ENCODE measurements at places on chromosomes 5 and 9.

DNA sequence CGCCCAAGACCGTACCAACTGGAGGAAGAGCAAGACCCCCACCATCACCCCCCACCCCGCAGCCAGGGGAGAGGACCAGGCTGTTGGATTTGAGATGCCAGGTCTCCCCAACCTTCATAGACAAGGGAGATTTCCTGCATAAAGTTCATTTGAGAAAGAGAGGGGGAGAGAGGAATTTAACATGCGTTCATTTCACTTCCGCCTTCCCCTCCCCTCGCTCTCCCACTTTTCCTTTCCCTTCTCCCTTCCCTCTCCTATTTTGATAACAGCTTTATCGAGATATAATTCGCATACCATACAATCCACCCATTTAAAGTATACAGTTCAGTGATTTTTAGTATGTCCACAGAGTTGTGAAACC lies 4.2 kb upstream of the NKX2-5 start:
- peaks cover 99% of the 10 kb centered on the region for H3K27me3 ChIP-seq
- H3K36me3 ChIP-seq, result no peaks in the 10 kb centered on the region
- no peak for DNase-seq
- H3K4me3 ChIP-seq, result no peak overlapping the region
- no peaks in the 10 kb centered on the region for H3K4me1 ChIP-seq

GRCh38 chr9:8558176-8558575 lies 758.6 kb upstream of the DMAC1 start:
- H3K36me3 ChIP-seq, result no peaks in the 10 kb centered on the region
- no peaks in the 10 kb centered on the region for H3K27me3 ChIP-seq
- no peak overlapping the region for H3K4me3 ChIP-seq
- no peaks in the 10 kb centered on the region for H3K4me1 ChIP-seq
- no peak overlapping the region for H3K27ac ChIP-seq
- no peak for DNase-seq

DNA sequence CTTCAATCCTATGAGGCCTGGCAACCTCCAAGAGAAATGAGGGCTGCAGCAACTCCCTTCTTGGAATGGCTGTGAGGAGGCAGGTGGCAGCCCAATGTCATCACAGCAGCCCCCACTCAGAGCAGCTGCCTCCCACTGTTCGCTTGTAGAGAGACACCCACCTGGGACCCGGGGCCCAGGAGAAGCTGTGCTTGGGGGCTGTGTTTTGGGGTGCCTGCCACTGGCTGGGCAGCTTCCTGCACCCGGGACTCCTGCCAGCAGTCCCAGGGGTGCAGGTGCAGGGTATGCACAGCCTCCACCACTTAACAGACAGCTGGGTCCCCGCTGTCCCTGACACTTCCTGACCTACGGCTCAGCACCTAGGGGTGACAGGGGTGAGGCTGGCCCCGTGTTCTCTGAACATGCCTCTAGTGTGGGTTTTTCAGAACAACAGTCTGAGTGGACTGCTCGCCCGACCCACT lies 26.2 kb downstream of the NIPAL4 start:
- DNase-seq, result no peak
- peaks cover 29% of the 10 kb centered on the region for H3K36me3 ChIP-seq
- no peaks in the 10 kb centered on the region for H3K4me1 ChIP-seq

GRCh38 chr5:152400846-152401245 lies 4.2 kb downstream of the NMUR2 start:
- H3K27ac ChIP-seq, result no peak overlapping the region
- H3K4me1 ChIP-seq, result no peaks in the 10 kb centered on the region
- DNase-seq, result no peak
- no peaks in the 10 kb centered on the region for H3K36me3 ChIP-seq

GRCh38 chr5:137181667-137182066 lies 317.5 kb downstream of the SPOCK1 start:
- peaks cover 4% of the 10 kb centered on the region for H3K4me1 ChIP-seq
- H3K36me3 ChIP-seq, result no peaks in the 10 kb centered on the region
- no peak for DNase-seq
- H3K4me3 ChIP-seq, result no peak overlapping the region

GRCh38 chr5:40676613-40677343 lies 2.9 kb upstream of the PTGER4 start:
- peaks cover 50% of the 10 kb centered on the region for H3K4me1 ChIP-seq
- peak; percentile 89 for DNase-seq
- H3K36me3 ChIP-seq, result no peaks in the 10 kb centered on the region
- H3K4me3 ChIP-seq, result peak overlapping the region; percentile 1

GRCh38 chr5:132815454-132815853 lies 2.4 kb downstream of the SOWAHA start:
- H3K36me3 ChIP-seq, result no peaks in the 10 kb centered on the region
- H3K4me3 ChIP-seq, result no peak overlapping the region
- peaks cover 35% of the 10 kb centered on the region for H3K27me3 ChIP-seq
- DNase-seq, result peak; percentile 95
- peaks cover 19% of the 10 kb centered on the region for H3K4me1 ChIP-seq

- H3K27ac ChIP-seq, result no peak overlapping the region
- H3K36me3 ChIP-seq, result no peaks in the 10 kb centered on the region
- no peaks in the 10 kb centered on the region for H3K27me3 ChIP-seq
- no peaks in the 10 kb centered on the region for H3K4me1 ChIP-seq
Observed at GRCh38 chr5:91641730-91642350, 258.7 kb upstream of the ARRDC3 start.

- peak; percentile 91 for DNase-seq
- H3K36me3 ChIP-seq, result no peaks in the 10 kb centered on the region
- peaks cover 27% of the 10 kb centered on the region for H3K27me3 ChIP-seq
Observed at GRCh38 chr5:161546470-161547301, at the start of gene GABRB2. Gene GABRB2 (minus strand): TSS chr5:161546725. CDS start chr5:161546643, 82 bp downstream.

GRCh38 chr9:107007402-107007801 lies 144.4 kb downstream of the ZNF462 start:
- no peak overlapping the region for H3K4me3 ChIP-seq
- H3K27ac ChIP-seq, result no peak overlapping the region
- peaks cover 14% of the 10 kb centered on the region for H3K36me3 ChIP-seq
- H3K27me3 ChIP-seq, result no peaks in the 10 kb centered on the region

- no peak overlapping the region for H3K27ac ChIP-seq
- H3K4me3 ChIP-seq, result no peak overlapping the region
- H3K36me3 ChIP-seq, result no peaks in the 10 kb centered on the region
- no peak for DNase-seq
- H3K27me3 ChIP-seq, result no peaks in the 10 kb centered on the region
Observed at GRCh38 chr5:91225848-91226686, 157.1 kb downstream of the ARRDC3 start.

- peaks cover 29% of the 10 kb centered on the region for H3K4me1 ChIP-seq
- no peaks in the 10 kb centered on the region for H3K36me3 ChIP-seq
- no peak overlapping the region for H3K4me3 ChIP-seq
Observed at GRCh38 chr5:40481241-40481640, 198.5 kb upstream of the PTGER4 start.

DNA sequence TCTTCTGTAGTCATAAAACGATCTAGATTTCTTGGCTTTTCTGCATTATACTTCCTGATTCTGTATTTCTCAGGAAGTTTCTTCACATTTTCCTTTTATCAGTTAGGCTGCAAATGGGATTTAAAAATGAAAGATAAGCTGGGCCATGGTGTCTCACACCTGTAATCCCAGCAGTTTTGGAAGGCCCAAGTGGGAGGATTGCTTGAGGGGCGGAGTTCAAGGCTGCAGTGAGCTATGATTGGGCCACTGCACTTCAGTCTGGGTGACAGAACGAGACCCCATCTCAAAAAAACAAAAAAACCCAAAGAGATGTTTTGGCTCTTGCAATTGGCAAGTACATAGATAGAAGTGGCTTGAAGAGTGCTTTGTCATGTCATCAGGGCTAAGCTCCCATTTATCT lies 26.2 kb upstream of the APC start:
- H3K36me3 ChIP-seq, result no peaks in the 10 kb centered on the region
- H3K27me3 ChIP-seq, result no peaks in the 10 kb centered on the region
- no peak overlapping the region for H3K27ac ChIP-seq
- H3K4me1 ChIP-seq, result peaks cover 17% of the 10 kb centered on the region

DNA sequence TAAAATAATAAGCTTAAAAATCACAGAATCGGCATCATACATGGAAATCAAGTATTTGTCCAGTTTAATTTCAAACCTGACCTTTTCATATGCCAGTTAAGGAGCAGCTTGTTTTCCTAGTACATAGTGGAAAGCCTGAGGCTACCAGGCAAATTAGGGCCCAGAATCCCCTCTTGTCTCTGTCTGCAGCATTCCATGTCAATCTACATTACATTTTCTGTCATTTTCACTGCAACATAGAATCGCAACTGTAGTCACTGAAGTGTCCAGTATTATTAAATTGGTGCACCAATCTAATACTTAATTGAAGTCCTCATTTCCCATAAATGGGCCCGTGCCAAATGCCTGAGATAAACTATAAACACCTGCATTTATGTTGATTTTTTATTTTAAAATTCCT lies 1352.2 kb upstream of the ACO1 start:
- H3K36me3 ChIP-seq, result no peaks in the 10 kb centered on the region
- no peak for DNase-seq
- no peak overlapping the region for H3K4me3 ChIP-seq
- H3K4me1 ChIP-seq, result peaks cover 4% of the 10 kb centered on the region
